Smooth muscle cell of the brain vasculature (primary cell): ENCODE measurements at places on chromosomes 11 and 22.

DNA sequence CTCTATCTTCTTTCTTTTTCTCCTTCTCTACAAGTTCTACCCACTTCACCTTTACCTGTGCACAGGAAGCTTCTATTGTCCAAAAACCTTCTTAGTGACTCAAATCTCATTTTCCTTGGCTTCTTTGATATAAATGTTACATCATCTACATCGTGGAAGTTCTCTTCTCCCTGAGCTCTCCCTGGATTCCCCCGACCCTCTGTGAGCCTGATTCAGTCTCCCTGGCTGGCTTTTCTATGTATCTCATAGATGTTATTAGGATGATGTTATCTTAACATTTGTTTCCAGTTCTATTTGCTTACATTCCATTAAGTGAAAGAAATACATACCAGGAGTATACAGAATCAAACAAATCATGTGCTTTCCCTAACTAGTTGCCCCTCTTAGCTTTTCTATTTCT is 235.8 kb upstream of the PITPNB start:
- no peak for DNase-seq

DNA sequence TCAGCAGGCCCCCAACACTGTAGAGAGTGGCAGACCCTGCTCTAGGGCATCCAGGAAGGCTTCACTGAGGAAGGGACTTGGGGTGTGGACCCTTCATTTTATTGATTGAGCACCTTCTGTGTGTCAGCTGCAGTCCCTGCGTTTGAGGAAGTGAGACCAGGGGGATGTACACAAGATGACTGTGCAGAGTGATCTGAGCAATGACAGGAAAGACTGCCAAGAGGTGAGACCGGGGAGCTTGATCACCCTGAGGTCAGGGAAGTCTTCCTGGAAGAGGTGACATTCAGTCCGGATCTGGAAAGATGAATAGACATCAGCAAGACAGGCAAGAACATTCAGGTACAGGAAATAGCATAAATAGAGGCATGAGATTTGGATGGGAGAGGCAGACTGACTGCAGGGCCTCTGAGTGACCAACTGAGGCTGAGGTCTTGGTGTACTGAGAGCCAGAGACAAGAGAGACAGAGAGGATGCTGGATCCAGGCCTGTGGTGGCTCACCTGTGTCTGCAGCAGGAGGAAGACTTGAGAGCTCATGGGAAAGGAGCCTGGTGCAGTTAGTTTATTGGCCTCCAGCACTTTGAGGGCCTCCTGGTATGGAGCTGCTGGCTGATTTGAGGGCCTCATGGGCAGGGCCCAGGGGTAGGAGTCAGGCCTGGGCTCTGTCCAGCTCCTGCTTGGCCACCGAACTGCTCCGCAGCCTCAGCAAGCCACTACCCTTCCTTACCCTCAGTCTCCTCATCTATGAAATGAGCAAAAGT is 5.2 kb downstream of the DGAT2 start:
- no peak for DNase-seq

- DNase-seq: no peak
Measured at GRCh38 chr11:68223275-68223674, 10.2 kb upstream of the KMT5B start.

DNA sequence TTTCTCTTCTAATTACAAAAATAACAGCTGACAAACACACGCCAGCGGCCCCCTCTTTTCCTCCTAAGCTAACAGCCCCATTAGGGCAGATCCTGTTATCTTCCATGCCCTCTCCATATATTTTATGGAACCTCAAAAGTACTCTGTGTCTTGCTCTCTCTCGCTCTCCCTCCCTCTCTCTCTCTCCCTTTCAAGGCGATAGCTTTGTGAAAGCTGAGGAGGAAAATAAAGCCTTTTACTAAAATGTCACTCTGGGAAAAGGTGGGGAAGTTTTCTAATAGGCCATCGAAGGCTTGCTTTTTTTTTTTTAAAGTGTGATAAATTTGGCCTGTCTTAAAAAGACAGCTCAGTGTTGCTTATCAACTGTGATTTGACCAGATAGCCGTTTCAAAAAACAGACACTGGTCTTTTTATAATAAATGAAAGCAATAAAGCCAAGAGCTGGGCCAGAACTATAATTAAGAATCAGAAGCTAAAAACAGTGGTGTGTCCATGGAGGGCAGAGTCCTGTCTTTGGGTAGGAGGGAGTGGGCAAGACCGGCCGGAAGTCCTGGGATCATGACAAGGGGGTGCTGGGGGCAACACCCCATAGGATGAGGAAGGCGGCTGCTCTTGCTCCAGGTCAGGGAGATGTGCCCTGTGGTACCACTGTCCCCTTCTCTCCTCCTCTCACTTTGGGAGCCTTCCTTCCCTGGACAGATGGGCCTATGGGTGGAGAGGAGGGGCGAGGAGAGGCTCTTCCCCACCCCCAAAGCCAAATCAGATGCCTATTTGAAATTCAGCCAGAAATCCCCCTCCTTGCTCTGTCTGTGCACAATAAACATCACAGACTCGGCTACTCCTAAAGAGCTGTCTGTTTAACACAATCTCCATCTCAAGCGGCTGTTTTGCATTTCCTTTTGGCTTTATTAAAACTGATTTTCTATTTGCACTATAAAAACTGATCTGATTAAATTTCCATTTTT is 267.2 kb downstream of the BUD13 start:
- DNase-seq: no peak

- no peak for DNase-seq
Measured at GRCh38 chr11:30481330-30481729, 104.8 kb downstream of the MPPED2 start.

DNA sequence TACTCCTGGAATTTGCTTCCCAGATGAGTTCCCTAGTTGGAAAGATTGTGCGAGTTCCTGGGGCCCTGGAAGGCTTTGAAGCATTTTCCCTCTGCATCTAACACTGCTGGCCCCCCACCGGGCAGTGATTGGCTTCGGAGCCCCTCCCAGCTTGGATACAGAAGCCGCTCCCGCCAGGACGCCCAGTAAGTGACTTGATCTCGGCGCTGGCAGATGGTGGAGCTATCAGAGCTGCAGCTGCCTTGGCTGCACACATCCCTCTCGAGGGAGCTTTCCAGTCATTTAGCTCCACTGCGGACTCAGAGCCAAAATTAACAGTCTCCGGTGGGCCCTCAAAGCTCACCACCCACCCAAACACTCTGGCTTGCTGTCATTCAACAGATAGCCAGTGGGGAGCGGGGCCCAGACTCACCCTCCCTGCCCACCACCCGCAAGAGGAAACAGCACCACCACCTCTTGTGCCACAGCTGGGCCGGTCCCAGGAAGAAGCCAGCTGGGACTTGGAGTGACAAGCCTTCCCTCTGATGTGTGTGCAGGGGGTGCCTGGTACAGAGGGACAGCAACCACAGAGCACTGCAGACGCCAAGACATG is 162.3 kb downstream of the TRIM29 start:
- no peak for DNase-seq

DNA sequence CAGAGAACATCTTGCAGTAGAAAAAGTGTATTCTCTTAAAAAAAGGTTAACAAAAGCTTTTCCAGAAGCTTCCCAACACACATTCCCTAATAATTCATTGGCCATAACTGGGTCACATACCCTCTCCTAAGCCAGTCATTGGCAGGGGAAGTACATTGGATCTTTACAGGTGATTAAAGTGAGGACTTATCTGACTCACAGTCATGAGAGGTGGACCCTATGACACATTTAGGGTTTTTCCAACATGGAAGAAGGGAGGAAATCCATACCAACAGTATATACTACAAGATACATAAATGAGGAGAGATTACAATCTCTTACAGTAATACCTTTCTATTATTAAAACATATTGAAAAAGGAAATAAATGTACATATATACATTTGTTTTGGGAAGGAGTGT is 72.2 kb downstream of the CCDC73 start:
- no peak for DNase-seq

GRCh38 chr11:129657866-129658525 is 157.7 kb upstream of the TMEM45B start:
- DNase-seq: no peak

DNA sequence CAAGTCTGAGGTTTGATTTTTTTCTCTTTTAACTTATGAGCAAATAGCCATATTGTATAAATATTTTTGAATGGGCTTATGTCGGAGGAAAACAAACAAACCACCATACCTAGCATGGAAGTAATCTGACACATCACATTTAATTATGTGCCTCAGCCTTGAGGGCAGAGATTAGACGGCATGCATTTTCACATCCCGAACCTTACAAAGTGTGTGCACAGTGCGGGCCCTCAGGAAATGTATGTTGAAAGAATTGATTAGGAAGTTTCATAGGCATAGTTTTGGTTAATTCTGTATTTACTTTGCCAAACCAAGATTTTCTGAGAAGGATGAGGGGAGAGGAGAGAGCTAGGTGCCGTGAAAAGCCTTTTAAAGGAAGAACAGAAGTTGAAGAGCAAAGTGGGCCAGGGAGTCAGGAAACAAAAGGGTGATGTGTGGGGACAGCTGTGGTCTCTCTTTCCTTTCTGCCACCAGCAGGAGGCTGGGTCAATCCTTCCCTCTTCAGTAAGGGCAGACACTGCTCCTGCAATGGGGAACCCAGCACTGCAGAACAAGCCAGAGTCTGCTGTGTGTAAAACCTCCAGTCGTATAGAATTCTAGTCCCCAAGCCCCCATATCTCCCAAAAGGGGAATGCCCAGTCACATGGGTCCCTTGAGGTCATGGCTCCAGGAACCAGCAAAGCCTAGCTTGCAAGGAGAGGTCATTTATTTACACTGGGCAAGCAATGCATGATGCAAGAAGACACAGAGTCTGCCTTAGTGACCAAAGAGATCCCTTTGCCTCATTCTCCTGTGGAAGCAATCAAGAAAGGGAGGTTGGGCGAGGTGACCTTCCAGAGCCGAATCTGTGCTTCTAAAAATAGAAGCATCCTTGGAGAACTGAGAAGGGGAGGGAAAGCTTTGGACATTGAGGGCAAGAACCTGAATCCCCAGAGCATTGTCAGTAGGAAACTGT is 71.1 kb upstream of the OLFML1 start:
- no peak for DNase-seq
